Stimulated activated CD4-positive, alpha-beta T cell treated with anti-CD3 and anti-CD28 coated beads, Interleukin-4, amount 100 ng/mL, for 24 hours (primary cell): ENCODE measurements at places on chromosomes 3 and 15.

- DNase-seq = no peak
These were observed 9.3 kb upstream of the RBP1 start for GRCh38 chr3:139548801-139549200.

- no peak for DNase-seq
These were observed 8.2 kb upstream of the SEC22A start for GRCh38 chr3:123193448-123194101.

DNA sequence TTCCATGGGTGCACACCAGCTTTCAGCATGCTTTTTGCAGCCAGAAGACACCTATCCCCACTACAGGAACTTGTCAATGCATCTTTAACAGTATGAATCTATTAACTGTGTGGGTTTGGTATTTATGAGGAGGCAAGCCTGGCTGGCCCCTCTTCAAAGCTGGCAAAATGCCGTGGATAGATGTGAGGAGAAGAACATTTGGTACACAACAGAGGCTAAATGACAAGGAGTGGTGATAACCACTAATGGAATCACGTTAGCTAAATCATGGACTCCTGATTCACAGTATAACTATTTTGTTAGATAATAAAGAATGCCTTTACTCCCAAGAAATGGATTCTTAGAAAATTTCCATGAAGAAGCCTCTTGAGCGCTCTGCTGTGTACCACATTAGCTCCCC is 187.2 kb downstream of the CLSTN2 start:
- DNase-seq = no peak

DNA sequence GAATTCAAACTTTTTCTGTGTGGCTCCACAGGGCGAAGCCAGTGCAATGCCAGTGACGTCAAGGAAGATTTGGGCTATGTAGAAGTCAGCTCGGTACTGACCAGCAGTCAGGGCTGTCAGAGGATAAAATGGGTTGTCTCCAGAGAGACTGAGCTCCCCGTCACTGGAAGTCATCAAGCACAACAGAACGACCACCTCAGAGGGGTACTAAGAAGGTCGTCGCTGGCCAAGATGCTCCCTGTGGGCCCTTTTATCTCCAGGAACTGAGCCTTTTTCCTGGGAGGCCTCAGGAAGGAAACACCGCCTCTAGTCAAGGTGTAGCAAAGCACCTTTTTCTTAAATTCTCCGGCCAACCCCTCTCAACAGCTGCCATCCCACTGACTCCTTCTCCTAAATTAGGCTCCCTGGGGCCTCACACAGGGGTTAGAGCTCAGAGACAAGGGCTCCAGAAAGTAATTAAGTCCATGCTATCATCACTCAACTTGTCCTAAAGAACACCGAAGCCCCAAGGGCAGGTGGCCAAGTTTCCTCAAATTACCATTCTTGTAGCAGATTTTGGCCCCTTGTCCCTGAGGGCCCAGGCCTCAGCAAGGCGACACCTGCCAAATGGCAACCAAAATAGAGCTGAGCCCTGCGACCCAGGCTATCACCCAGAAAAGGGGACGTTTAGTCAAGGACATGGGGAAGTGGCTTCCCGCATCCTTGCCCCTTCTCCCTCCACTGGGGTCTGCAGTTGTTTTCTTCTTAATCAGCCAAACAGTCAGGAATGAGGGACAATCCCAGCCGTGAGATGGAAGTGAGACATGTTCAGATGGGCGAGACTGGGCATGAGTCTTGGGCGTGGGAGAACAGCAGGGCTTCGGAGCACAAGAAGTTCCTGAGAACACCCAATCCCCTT is 48.0 kb downstream of the SSUH2 start:
- DNase-seq = no peak

DNA sequence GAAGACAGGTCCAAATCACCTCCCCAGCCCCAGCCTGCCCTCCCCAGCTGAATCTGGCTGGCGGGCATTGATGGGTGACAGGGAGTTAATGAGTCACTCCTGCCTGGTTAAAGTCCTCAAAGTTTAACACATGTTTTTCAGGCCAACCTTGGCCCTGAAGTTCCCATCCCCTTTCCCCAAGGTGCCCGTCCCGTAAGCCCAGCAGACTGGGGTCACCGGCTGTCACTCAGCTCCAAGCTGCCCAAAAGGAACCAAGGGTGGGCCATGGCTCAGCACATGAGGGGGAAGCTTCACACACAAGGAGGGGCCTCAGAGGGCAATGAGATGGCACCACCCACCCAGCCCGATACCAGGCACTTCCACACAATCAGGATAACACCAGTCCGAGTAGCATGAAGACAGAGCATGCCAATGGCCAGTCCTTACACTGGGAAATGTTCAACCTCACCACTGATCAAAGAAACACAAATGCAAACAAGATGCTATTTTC is 10.2 kb upstream of the KLF15 start:
- DNase-seq = no peak

- no peak for DNase-seq
These were observed 95.0 kb downstream of the FAM43A start for GRCh38 chr3:194780706-194781105.

GRCh38 chr3:194472290-194472920 is 14.4 kb downstream of the ATP13A3 start:
- DNase-seq = peak; percentile 38

DNA sequence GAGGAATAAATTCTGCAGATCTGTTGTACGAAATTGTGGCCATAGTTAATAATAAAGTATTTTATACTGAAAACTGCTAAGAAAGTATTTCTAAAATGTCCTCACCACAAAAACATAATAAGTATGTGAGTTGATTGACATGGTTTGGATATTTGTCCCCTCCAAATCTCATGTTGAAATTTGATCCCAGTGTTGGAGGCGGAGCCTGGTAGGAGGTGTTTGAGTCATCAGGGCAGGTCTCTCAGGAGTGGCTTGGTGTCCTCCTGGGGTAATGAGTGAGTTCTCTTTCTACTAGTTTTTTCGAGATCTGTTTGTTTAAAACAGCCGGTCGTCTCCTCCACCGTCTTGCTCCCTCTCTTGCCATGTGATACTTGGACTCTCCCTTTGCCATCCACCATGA is 424.1 kb upstream of the KCNMB2 start:
- DNase-seq = no peak

DNA sequence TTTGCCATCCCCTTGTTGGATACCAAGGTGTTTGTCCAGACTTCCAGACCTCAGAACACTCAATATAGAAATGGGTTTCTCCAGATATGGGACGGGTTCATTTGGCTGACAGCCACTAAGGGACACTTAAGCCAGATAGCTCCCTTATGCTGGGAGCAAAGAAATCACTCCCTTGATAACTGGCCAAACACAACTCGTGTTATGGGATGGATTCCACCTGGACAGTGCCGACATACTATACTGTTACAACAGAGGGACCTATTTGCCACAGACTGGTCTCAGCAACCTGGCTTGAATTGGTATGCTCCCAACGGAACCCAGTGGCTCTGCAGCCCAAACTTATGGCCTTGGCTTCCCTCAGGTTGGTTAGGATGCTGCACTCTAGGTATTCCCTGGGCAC is 114.0 kb upstream of the PLCL2 start:
- DNase-seq = no peak

DNA sequence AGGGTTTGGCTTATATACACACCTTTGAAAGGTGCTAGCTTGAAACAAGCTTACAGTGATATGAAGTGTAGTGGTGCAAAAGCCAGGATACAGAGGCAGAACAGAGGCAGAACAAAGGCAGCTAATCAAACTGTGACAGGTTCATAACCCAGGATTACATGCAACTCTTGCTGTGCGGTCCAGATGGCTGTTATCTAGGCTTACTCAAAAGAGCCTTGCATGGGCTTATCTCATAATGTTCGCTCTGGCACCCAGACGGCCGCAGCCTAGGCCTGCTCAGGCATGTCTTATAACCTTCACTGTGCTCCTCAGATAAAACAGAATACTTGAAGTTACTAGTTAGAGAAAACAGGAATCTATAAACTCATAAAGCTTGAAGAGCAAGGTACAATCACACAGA is 22.8 kb upstream of the NOX5 start:
- DNase-seq = no peak

DNA sequence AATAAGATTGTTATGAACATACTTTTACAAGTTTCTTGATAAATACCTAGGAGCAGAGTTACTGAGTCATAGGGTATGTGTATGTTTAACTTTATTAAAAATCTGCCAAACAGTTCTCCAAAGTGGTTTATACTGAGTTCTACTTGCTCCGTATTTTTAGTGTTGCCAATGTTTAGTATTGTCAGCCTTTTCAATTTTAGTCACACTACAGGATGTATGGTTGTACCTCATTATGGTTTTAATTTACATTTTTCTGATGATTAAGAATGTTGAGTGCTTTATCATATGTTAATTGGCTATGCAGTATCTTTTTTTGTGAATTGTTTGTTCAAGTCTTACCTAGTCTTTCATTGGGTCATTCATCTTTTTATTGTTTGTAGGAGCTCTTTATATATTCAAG is 4.3 kb downstream of the TMOD3 start:
- DNase-seq = no peak

DNA sequence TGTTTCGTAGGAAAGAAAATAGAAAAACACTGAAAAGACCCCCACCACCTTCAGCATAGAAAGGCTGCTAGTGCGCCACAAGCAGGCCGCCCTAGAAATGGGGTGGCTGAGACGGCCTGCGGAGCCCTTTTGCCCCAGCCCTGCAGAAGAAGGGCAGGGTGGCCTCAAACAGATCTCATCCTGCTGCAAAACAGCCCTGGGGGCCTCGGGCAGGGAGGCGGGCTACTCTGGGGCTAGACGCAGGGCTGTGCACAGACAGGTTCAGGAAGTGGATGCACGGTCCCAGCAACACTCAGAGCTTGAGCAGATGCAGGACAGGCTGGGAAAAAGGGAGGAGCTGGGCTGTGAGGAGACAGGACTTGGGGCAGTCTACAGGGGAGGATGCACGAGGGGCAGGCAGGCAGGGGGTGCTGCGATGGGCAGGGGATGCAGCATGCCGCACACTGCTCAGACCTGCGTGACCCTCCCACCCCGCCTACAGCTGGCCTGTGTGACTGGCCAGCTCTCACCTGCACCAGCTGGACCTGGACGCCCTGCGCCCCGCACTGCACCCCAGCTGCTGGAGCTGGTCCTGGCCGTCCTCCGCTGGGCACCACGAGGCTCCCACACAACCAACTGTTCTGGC is 34.3 kb downstream of the ZXDC start:
- no peak for DNase-seq

- no peak for DNase-seq
These were observed 39.2 kb upstream of the SEMA4B start for GRCh38 chr15:90161950-90162361.

GRCh38 chr3:112379020-112379690 is 46.2 kb downstream of the CD200 start:
- no peak for DNase-seq

- no peak for DNase-seq
These were observed 5.0 kb downstream of the DNAJB8 start for GRCh38 chr3:128461731-128462130.

- no peak for DNase-seq
These were observed 69.8 kb downstream of the PLCH1 start for GRCh38 chr3:155675094-155675493.

- no peak for DNase-seq
These were observed 257.5 kb downstream of the SHQ1 start for GRCh38 chr3:72590732-72591221.

DNA sequence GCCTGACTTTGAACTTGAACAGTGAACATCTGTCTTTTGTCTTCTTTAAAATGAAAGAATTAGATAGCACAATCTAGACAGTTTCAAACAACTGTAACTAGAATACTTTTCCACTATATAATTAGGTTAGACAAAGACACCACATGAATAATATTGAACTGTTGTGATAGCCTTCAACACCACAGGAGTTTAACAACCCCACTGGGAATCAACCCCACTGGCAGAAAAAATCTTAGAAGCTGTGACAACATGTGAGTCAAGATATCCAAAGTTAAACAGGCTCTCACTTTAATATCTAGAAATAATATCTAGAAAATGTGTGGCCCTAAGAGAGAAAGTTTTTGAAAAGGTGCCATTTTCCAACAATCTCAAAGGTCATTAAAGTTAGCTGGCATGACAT is 64.4 kb upstream of the PRICKLE2 start:
- DNase-seq = no peak

- no peak for DNase-seq
These were observed 71.4 kb downstream of the GHSR start for GRCh38 chr3:172376881-172377280.

DNA sequence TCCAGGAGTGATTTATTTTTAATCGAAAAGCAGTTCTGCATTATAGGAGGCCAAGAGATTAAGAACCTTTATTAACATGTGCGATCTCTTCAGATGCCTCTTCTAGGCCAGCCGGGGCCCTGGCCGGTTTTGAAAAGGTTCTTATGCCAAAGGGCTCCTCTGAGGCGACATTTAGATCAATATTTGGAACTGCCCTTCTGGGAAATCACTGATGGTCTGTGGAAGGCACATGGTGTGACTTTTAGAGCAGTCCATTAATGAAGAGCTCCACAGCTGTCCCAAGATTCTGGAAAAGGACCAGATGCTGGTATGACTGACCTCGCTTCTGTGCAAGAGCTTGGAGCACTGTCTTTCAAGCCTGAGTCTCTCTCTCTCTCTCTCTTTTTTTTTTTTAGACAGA is 19.7 kb downstream of the MGLL start:
- no peak for DNase-seq

GRCh38 chr3:17749281-17749680 is 6.8 kb upstream of the TBC1D5 start:
- DNase-seq = no peak

DNA sequence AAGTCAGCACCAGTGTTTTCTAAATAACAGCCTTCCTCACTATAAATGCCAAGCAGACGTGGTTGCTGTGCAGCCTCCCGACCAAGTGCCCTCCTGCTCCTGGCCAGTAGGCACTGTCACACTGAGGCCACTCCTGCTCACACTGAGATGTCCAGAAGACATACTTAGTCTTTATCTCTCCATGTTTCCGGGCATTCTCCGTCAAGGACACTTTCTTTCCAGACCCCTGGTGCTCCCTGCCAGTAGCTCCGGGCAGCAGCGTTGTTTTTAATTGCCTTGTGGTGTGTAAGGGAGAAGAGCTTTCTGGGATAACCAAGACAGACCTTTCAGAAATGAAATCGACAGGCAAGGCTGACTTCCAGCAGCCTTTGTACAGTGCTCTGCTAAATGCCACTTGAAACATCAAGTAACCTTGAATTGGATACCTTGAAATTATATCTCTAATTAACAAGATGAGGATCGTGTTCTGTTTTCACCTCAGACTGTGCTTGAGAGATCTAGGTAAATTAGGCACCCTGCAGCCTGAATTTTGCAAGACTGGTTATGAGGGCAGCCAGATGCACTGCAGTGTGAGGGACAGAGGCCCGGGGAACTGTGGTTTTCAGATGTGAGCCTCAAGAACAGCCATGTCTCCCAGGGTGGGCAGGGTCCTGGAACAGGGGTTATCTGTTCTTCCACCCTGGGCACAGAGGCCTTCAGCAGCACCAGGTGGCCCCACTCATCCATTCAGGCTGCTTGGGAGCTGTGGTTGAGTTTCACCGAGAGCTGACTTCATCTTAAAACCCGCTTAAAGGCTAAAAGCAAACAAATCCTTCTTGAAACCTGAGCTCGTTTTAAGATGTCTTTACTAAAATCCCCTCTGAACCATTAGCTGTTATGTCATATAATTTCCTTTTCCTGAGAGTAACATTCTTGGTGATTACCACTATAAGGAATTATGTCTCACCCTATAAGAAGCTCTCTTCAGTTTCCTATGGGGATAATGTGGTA is 105.5 kb upstream of the IL12A start:
- DNase-seq = no peak
